Activated CD4-positive, alpha-beta T cell treated with anti-CD3 and anti-CD28 coated beads, Interleukin-2, amount 50 U/mL, for 4 hours (primary cell): ENCODE measurements at places on chromosomes 6 and 20.

DNA sequence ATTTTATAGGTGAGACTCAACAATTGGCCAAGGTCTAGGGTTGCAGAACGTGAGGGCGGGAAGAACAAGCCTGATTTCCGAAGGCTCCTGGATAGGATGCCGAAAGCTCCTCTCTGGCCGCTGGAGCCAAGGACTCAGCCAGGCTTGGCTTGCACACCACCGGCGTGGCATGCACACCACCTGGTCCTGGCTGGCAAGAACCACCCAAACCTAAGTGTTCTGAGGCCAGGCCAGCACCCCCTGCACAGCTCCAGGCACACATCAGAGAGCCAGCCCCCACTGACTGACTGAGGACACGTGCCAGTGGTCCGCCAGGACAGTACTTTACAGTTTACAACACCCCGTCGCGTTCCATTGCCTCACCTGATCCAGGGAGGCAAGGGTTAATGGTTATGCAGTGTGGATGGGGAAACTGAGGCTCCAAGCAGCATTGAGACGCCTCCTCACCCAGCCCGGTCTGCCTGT is 414 bp downstream of the TGM2 start:
- DNase-seq = no peak

DNA sequence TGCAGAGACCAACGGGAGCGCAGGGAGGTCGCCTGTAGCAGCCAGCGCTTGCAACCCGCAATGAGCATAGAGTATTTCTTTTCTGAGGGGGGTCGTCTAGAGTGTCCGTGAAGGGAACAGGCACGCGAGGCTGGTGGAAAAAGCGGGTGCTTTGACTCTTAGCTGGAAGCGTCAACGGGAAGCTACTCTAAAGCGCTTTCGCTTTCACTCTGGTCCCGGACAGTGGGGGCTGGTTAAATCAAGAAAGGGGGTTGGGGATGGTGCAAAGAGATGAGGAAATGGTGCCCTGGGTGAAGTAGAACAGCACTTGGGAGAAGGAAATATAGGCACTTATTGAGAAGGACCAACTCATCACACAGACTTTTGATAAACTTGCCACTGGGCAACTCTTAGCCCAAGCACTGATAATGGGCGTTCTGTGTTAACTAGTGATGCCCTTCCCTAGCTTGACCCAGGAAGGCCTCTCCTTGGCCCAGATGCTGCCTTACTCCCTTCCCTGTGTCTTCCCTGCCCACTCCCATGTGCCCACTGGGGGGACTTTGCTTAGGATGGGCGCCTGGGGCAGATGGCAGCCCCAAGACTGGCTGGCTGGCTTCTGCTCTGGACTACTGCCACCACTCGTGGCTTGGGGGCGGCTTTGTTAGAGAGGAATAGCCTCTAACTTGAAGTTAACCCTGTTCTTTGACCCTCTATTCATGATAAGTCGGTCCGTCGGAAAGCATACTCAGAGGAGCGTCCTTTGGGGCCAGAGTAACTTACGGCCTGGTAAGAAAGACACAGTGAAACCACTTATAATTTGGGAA is 585 bp downstream of the PSMB9 start:
- DNase-seq = peak; percentile 61

DNA sequence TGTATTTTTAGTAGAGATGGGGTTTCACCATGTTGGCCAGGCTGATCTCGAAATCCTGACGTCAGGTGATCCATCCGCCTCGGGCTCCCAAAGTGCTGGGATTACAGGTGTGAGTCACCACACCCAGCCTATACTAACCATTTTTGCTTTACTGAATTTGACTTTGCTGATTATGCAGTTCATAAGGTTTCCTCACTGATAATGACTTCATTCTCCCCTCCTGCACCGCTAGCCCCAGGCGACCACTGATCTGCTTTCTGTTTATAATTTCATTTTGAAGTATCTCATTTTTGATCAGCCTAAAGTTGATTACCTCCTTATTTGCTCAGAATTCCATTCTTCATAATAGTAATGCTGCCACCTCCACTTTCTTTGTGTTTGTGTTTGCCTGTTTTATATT is 48.7 kb upstream of the FAM83D start:
- no peak for DNase-seq

DNA sequence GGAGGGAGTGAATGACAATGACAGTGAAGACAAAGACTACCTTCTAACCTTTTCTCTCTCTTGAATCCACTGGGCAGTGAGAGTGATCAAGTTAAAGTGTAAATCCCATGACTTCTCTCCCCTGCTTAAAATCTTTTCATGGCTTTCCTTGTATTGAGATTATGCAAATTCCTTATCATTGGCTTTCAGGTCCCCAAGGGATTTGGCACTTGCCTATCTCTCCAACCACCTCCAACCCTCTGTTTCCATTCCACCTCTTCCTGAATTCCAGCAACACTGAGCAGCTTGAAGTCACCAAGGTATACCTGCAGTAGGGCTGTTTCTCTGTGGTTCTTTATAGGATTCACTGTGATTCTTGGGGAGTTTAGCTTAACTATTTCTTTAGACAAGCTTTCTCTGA is 48.0 kb upstream of the DEK start:
- DNase-seq = no peak

DNA sequence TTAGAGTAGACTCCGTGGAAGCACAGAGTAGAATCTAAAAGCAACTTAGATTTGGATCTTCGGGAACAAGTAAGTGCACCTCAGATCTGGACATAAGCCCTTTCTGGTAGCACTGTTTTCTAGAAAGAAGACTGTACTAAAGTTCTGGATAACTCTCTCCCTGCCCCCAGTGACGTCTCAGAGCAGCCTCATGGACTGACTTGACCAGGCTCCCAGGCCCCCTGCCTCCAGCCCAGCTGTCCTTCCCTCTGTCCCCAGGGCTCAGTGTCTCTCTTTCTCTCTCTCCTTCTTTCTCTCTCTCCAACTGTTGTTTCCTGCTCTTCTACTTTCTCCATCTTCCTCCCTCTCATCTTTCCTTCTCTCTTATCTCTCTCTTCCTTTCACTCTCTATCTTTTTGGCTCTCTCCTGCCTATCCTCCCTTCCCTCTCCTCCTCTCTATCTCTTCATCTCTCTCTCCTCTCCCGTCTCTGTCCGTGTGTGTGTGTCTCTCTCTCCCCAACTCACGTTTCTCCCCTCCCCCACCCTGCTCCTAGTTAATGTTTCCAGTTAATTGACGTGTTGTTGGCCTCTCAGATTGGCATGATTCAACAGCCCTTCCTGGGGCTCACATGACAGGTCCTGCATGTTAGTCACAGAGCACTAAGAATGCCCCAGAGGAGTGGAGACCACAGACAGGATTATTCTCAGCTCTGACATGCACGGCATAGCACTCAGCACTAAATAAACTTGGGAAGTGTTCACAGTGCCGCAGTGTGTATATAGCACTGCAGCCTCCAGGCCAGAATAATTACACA is 180.4 kb upstream of the FOXQ1 start:
- DNase-seq = no peak

DNA sequence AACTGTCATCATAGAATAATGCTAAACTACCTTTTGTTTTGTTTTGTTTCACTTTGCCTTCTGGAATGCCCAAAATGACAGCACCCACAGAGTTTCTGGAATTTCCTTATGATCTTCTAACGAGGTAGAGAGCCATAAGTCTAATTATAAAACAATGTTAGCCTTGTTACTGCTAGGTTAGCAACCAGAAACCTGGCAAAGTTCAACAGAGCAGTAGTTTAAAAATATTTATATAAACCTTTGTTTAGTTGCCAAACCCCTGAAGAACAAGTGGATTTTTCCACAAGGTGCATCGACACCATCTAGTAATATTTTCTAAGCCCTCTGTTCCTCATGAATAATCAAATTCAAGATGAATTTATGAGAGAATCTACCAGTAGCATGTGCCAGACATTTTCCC is 27.6 kb upstream of the IPCEF1 start:
- no peak for DNase-seq

DNA sequence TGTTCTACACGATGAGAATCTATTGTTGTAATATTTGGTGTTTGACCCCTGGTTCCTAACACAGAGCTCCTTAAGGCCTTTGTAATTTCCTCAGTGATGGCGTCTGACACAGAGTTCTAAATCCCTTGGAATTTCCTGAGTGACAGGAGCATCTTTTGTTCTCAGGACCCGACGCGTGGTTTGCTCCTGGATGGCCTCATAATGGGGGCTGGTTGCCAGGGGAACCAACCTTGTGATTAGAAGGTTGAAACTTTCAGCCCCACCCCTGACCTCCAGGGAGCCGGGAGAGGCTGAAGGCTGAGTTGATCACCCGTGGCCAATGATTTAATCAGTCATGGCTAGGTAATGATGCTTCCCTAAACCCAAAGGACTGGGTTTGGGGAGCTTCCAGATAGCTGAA is 20.5 kb upstream of the ZNF133 start:
- DNase-seq = no peak

DNA sequence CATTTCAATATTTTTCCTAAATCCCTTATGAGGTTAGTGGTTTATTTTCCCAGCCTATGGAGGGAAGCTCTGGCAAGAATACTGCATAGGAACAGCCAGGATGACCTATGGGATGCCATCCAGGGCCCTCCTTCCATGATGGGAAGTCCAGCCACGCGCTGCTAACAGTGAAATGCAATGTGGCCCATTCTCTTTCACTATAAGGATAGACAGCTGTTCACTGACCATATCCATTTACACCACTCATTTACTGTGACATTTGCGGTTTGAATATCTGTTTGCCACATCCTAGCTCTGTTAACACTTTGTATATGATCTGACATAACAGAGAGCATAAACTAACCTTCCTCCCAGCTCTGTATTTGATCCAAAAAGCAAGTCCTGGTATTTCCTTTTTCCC is 471.7 kb downstream of the CBLN4 start:
- no peak for DNase-seq

GRCh38 chr20:10359621-10360040 is 74.4 kb downstream of the MKKS start:
- no peak for DNase-seq

DNA sequence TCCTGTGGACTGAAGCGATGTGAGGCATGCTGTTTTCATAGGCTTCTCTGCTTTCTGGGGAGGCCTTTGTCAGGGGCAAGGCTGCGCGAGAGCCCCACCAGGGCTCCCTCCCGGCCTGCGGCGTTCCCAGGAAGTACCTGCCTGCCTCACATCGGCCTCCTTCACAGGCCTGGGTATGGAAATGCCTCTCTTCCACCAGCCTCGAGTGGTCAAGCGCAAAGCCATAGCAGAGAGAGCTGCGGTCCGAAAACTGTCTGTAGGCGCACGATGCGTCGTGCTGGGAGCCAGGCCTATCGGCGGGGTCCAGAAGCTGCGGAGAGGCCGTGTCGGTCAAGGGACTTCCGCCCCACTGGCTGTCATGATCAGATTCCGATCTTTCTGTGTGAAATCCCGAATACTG is 71.2 kb downstream of the SIM1 start:
- DNase-seq = no peak

DNA sequence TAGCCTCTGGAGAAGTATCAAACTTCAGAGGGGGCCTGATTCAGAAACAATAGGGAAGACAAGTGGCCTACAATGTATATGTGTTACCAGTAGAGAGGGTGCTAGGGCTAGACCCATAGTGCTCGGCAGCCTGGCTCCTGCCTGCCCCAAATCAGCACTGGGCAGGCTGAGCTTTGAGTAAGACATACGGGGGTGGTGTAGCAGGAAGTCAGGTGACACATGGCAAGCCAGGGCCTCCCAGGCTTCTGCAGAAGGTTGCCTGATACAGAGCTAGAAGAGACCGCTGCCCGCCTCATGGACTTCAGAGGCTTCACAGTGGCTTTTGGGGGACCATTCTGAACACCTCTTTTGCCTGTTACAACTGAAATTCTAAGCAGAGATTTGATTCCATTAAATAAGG is 43.4 kb downstream of the RALY start:
- peak; percentile 51 for DNase-seq

DNA sequence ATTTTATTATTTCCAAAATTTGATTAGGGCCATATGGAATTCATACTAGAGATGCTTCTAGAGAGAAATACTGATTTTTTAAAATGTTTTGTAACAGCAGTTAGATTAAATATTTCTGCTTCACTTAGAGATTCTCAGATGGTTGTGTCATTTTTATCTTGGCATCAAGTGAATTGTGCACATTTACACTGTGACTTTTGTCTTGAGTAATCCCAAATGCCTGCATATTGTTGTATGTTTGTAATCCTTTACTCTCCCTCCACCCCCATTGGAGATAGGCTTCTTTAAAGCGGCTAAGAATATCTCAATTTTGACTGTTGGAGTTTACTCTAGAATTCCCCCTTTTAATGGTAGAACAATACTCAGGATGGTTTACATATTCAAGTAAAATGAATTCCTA is 19.0 kb downstream of the STX16 start:
- no peak for DNase-seq

DNA sequence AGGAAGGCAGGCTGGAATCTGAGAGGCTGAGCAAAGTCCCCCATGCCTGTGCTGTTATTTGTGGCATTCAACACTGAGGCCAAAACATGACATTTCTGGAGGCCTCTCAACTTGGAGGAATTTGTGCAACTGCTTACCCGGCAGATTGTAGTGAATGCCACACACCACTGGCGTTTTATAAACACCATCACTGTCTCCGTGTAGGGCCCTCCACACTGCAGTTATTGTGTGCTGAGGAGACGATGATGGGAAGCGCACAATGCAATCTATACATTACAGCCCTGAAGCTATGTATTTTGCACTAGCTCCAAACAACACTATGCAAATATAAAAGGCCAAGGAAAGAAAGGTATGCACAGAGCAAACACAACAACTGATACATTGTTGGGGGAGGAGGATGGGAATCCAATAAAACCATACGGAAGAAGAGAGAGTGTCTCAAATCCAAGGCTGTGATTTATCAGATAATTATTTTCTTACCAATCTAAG is 106.5 kb downstream of the SMLR1 start:
- DNase-seq = no peak

- no peak for DNase-seq
These were observed 38.1 kb downstream of the BICRAL start for GRCh38 chr6:42819803-42820511.

GRCh38 chr6:18675881-18676280 is 288.7 kb downstream of the RNF144B start:
- DNase-seq = no peak

- no peak for DNase-seq
These were observed 140.0 kb downstream of the ERMARD start for GRCh38 chr6:169891421-169891820.

DNA sequence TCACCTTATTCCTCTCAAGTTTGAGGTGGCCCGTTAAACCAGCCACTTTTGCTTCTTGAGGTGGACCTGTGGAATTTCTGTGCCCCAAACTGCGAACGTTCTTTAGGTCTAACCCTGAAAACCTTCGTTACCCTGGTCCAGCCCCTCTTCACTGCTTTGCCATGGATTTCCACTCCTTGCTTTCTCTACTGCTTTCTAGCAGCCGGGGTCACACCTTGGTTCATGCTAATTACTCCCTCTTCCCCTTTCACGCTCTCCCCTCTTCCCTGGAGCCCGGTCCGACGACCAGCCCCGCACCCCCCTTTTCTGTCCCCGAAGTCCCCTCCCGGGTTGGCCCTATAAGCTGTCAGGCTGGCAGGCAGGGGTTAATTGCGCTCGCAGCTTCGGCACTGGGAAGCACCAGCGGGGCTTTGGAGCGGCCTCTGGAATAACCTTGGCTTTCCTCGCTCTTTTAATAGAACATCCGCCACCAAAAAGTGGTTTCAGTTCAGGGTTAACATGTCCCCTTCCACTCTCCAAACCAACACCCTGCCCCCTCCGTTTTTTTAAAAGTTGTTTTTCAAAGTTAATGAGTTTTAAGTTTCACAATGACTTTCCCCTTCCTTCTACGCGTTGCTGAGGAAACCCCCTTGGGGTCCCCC is 1.4 kb upstream of the HIVEP1 start:
- DNase-seq = no peak
